ENCODE measurements at places on chromosomes 1 and 21.

- DNase-seq: no peak
Observed at GRCh38 chr1:77543822-77544448, 138.5 kb downstream of the ZZZ3 start.

DNA sequence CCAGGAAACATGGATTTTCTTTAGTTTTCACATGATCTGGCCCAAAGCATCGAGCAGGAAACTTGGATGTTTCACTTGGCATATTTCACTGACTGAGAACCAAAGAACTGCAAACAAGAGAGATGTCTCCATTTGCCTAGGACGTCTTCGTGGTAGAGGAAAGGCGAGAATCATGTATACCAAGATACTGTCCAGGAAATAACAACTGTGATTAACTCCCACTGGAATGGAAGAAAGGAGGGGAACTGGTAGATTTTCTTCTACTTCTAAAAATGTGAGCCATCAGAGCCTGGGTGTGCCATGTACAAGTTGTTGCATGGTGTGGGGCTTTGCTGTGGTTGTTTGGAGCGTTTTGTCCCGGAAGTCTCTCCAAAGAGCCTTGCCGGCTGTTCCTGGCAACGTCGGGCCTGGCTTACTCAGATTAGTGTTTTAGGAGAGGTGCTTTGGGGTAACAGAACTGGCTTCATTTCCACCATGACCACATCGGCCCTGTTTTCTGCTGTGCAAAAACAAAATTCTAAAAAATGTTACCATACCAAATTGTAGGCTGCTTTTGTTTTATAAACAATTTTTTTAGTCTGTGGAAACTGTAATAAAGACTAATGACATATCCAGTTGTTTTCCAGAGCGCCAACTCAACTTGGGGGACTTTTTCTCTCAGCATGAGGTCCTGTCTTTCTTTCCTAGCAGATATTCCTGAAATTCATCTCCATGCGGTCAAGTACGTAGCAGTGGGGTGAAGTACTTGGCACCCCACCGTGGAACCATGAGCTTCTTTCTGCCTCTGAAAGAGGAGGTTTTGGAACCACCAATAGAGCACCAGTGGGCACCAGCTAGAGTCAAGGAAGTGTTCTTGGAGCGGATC is 118.3 kb downstream of the TM2D1 start:
- DNase-seq: no peak

GRCh38 chr21:15066123-15066575 is 1.3 kb upstream of the NRIP1 start:
- DNase-seq: no peak

DNA sequence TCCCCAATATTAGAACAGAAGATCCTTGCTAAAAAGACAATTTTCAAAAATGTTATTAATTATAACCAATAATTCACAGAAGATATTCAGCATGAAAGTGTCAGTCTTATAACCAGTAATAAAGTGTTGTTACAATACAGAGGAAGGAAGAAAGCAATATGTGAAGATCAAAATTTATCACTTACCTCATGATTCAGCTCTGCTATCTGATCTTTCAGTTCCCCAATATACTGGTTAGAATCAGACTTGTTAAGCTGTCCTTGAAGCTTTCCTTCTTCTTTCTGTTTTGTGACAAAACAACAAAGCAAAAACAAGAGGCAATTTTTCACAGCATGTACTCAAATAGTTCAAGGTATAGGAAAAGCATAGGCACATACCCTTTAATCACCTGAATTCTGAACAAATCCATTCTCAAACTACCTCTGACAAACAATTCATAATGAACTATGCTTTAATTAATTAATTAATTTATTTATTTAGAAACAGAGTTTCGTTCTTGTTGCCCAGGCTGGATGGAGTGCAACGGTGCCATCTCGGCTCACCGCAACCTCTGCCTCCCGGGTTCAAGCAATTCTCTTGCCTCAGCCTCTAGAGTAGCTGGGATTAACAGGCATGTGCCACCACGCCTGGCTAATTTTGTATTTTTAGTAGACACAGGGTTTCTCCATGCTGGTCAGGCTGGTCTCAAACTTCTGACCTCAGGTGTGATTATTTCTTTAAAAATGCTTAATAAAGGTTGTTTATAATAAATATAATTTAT is 76.9 kb upstream of the GFI1 start:
- no peak for DNase-seq

GRCh38 chr1:78102082-78102481 is 56.3 kb downstream of the GIPC2 start:
- DNase-seq: no peak

- DNase-seq: peak; percentile 9
Observed at GRCh38 chr1:111399792-111400610, 27.5 kb downstream of the OVGP1 start.

DNA sequence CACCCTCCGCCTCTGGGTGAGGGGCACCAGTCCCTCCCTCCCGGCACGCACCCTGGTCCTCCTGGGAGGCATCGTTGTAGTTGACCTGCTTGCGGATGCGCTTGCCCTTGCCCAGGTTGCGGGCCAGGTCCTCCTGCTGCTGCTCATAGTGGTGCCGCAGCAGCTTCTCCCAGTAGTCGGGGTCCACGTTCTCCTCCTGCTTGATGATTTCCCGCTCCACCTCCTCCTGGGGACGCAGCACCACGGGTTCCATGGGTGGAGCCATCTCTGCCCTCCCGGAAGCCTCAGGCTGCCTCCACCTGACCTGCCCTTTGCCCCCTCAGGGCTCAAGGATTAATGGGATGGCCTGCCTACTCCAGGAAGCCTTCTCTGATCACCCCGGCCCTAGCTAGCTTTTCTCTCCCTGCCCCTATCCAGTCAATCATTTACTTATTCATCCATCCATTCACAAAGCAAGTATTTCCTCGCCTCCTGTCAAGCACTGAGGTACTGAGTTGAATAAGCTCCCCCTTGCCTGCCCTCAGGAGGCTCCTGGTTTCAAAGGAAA is 53.5 kb downstream of the CHD5 start:
- no peak for DNase-seq

- no peak for DNase-seq
Observed at GRCh38 chr1:64683419-64683818, 61.5 kb upstream of the RAVER2 start.

Measured in SHP77 treated with DMSO at 0.1 percent for 48 hours (cell line).